ENCODE measurements at places on chromosomes 2 and 18.

- DNase-seq: peak; percentile 87
Measured at GRCh38 chr2:25618676-25619075, 54.7 kb downstream of the DTNB start.

DNA sequence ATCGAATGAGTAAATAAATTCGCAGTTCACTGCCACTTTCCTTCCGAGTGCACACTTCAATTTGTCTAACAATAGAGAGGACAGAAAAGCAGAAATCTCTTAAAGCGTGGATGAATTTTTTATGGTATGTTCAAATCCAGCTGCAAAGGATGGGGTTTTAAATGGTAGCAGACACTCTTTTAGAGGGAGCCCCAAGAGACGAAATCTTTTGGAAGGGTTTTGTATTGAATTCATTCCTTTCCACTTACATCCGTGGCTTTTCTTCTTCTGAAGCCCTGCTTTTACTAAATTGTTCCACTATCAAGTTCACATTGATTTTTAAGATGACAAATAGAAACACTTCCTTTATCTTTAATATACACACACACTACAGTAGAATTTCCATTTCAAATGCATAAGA lies 680.7 kb downstream of the NR4A2 start:
- no peak for DNase-seq

DNA sequence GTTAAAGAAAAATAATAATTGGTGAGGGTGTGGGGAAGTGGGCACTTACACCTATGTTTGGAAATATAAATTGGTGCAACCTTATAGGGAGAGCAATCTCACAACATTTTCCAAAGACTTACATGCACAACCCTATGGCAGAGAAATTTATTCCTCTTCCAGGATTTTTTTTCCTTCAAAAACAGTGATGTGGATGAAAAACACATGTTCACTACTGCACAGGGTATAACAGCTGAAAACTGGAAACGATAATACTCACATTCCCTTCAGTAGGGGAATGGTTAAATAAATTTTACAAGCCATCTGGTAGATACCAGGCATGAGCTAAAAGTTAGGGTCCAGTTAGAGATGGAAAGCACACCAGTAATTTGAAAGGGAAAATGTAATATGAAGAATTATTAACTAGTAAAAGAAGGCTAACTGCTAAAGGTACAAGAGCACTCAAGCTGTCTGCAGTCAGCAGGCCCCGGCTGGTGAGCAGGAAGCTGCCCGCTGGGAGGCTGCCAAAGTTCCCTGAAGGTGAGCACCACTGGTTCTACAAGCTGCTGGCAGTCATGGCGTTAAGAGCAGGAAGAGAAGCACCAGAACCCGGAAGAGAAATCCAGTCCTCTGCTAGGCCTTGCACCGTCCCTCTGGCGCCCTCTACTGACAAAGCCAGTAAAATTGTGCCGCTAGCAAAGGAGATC lies 28.4 kb upstream of the CASP8 start:
- peak; percentile 86 for DNase-seq

- DNase-seq: no peak
Measured at GRCh38 chr2:100399714-100400113, 17.8 kb downstream of the CHST10 start.

- DNase-seq: no peak
Measured at GRCh38 chr2:20585710-20586594, 64.9 kb downstream of the HS1BP3 start.

- peak; percentile 98 for DNase-seq
Measured at GRCh38 chr2:18987592-18988073, 370.8 kb downstream of the OSR1 start.

GRCh38 chr2:108320326-108320922 lies 31.7 kb downstream of the SULT1C2 start:
- DNase-seq: no peak

- DNase-seq: peak; percentile 78
Measured at GRCh38 chr2:168119515-168120141, 127.8 kb downstream of the STK39 start.

DNA sequence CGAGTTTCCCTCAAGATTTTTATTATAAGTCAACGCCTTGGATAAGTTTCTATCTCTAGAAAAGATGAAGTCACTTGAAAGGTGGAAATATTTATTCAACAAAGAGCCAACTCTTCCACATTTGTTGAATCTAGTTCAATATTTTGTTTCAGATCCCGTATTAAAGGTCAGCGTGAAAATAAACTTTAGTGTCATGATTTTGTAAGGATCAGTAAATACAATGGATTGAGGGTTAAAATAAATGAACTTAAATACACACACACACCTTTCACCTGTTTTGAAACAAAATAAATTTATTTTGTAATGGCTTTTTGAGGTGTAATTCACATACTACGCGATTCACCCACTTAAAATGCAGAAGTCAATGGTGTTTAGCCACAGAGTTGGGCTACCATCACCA lies 16.0 kb upstream of the NPPC start:
- DNase-seq: no peak

DNA sequence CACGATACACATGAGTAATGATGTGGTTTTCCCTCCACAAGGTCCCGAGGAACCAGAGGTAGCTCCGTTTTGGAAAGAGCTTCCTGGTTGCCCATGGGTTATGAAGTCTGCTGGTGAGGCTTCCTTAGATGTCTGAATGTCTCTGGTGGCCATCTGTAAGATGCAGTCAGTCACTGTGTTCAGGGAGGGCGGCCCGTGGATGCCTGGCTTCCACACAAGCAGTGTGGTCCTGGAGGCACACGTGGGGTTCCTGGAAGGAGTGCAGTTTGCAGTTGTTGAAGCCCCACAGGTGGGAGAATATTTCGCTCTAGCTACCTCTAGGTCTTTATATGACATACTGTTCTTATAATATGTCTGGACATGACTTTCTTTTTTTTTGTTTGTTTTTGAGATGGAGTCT lies 209.0 kb downstream of the FAM210A start:
- no peak for DNase-seq

- no peak for DNase-seq
Measured at GRCh38 chr2:190425221-190425866, 17.2 kb downstream of the MFSD6 start.

DNA sequence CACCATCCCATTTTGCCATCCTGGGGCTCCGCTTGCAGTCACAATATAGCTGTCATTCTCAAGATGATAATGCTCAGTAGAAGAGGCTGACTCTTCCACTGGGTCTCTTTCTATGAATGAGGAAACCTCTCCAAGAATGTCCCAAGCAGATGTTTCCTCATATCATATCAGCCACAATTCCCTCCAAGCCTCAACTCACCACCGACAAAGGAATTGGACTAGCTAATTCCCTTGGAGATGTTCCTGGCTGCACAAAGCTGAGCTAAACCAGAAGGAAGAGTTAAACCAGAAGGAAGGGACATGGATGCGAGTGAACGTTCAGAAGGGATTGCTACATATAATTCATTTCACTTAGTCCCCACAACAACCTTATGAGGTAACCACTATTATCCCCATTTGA lies 65.0 kb upstream of the NPAS2 start:
- peak; percentile 23 for DNase-seq

GRCh38 chr2:144288438-144288837 lies 231.5 kb downstream of the ZEB2 start:
- DNase-seq: peak; percentile 5

- peak; percentile 81 for DNase-seq
Measured at GRCh38 chr18:59823596-59824195, 76.1 kb upstream of the PMAIP1 start.

DNA sequence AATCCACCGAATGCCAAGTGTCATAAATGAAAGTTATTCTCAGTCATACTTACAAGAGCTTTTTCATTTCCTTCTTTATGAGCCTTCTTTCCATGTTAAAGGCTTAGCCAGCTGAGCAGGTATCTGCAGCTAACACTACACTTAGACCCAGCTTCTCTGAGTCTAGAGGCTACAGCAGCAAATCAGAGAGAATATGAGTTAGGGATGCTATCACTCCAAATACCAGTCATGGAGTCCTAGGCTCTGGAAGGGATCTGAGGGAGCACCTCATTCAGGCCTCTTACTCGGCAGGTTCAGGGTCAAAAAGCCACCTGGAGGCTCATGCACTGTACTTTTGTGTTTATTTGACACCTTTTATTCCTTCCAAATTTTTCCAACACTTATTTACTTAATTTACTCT lies 2.9 kb downstream of the C2orf80 start:
- no peak for DNase-seq

- no peak for DNase-seq
Measured at GRCh38 chr2:56534321-56534720, 350.5 kb downstream of the CCDC85A start.

DNA sequence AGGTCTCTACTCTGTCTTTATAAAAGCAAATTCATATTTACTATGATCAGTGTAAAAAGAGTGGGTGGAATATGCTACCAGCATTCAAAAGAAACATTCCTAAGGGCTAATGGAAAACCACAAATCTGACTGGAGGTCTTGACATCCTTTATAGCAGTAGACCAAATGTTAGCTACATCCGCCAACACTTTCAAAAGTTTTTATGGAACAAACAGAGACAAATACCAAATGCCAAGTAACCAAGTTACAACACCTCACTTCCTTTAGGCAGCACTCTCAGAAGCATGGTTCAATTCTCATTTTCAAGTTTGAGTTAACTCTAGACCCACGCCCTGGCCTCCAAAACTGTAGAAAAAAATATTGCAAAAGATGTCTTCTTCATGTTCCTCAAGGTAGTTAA lies 78.3 kb upstream of the SETBP1 start:
- DNase-seq: peak; percentile 83

DNA sequence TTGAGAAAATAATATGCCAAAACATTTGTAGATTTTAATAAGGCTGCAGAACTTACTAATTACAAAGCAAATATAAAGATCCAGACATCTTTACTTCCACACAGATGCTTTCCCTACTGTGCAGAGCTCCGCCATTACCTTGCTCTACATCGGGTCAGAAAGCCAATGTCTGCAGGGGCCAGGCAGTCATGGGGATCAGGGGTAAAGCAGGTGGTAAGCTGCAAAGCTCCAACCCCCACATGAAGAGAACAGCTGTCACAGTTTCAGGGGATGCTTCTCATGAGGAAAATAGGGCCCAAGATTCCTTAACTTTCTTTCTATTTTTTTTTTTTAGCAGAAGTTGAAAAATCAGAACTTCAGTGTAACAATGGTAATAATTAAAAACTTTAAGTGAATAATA lies 102.7 kb downstream of the DCC start:
- DNase-seq: no peak

DNA sequence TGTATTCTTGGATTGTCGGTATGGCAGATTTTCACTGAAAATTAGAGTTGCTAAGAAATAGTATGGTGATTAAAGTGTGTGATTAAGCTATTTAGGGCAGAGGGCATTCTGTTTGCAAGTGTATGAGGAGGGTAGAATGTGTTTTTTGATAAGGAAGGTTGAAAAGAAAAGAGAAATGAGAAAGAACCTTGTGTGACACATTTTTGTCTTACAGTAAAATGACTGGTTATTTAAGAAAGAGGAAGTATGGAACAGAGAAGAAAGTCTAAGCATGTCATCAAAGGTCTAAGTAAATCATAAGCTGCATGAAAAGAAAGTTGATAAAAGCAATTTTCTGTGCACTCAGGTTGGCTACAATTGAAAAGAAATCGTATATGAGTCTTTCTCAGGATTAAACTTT lies 5.2 kb upstream of the RSAD2 start:
- no peak for DNase-seq

- DNase-seq: no peak
Measured at GRCh38 chr18:58491113-58491696, 137.7 kb downstream of the ALPK2 start.

GRCh38 chr18:55380589-55380988 lies 207.4 kb downstream of the TCF4 start:
- no peak for DNase-seq

DNA sequence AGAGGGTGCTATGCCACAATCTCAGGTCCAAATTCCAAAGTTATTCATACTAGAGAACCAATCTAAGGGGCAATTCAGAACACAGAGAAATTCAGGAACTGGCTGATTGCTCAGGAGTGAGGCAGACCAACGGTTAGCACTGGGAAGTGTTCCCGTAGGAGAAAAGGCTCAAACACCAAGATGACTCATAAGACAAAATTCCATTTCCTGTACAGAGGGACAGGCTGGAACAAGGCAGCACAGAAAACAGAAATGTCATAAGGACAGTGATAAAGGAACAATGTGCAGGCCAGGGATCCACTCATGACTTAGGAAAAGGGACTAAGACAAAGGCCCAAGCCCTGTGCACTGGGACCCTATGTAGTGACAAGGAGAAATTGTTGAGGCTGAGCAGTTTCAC lies 54.2 kb downstream of the PDE1A start:
- peak; percentile 87 for DNase-seq

- DNase-seq: no peak
Measured at GRCh38 chr2:197888321-197888720, 83.9 kb downstream of the PLCL1 start.

- peak; percentile 94 for DNase-seq
Measured at GRCh38 chr2:39875182-39875913, 96.3 kb upstream of the THUMPD2 start.

- DNase-seq: no peak
Measured at GRCh38 chr2:82139979-82140611, 1835.5 kb upstream of the LRRTM1 start.

DNA sequence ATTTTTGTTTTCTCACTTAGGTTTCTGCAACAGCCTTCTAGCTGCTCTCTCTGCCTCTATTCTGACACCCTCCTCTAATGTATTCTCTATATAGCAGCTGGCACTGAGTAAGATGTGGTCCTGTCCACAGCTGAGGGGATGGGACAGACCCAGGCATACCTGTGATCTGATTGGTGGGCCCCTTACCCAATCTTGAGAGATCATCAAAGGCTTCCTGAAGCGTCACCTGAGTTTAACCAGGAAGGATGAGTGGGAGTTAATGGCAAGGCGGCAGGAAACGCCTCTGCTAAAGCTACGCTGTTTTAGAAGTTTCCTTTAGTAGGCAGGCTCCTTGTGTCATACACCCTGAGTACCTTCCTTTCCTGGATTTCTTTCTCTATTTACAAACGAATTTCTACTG lies 5.7 kb upstream of the TET3 start:
- no peak for DNase-seq

DNA sequence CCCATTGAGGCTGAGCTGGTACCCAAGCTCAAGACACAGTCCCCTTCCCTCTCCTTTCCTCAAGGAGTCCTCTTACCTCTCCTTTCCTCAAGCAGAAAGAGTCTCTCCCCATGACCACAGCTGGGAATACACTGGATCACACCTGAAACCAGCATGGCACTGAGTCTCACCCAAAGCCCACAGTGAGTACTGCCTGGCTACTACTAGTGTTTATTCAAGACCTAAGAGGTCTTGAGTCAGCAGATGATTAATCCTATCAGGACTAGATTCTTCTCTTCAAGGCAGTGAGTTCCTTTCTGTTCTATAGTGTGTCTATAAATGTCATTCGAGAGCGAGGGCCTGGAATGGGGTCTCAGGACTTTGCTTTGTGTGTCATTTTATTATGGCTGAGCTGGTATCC lies 111.4 kb downstream of the METTL4 start:
- peak; percentile 35 for DNase-seq

GRCh38 chr2:103401621-103402020 lies 639.8 kb downstream of the TMEM182 start:
- peak; percentile 94 for DNase-seq

- DNase-seq: peak; percentile 32
Measured at GRCh38 chr18:79069717-79070151, 540 bp downstream of the ATP9B start.

GRCh38 chr2:64362562-64363026 lies 91.4 kb upstream of the LGALSL start:
- no peak for DNase-seq

- DNase-seq: peak; percentile 45
Measured at GRCh38 chr2:98806236-98806697, 75.3 kb upstream of the MGAT4A start.

- DNase-seq: no peak
Measured at GRCh38 chr18:35747894-35748472, 166.4 kb downstream of the GALNT1 start.

Data from astrocyte of the spinal cord (primary cell).